Cortex of kidney (tissue), 1 donor: ENCODE measurements at places on chromosomes 4 and X.

GRCh38 chr4:142083264-142083663, 446.9 kb downstream of the IL15 start:
- no peak for DNase-seq

GRCh38 chr4:42344309-42344708, 53.0 kb upstream of the SHISA3 start:
- no peak for DNase-seq

DNA sequence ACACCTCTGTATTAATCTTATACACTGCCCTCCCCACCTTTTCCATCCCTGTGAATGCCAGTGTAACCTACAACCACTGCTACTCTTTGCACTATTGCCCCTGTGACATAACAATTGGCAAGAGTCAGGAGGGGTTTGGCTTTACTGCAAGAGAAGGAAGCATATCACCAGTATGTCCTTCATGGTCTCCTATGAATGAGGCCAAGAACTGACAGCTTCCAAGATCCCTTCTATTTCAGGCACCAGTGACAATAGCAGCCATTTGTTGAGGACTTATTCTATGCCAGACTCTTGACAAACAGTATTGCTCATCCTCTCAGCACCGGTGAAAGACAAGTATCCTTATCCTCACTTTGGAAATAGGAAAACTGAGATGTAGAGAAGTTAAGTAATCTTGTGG, 363.9 kb downstream of the MID1IP1 start:
- no peak for DNase-seq

GRCh38 chr4:143021384-143021783, 163.3 kb upstream of the USP38 start:
- DNase-seq: no peak

DNA sequence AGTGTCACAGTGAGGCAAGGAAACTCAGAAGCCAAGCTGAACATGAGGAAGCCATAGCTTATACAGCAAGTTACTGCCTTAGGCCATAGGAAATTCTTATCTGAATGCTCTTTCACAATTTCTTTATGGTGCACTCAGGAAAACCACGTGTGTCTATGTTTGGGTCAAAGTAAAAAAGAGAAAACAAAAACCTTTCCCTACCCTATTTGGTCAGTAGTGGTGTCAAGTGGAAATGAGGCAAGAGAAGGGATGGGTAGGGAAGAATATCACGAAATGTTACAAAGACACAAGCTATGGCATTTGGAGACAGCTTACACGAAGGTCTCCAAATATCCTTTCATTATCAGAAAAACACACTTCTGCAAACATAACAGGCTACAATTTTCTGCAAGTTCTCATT, 83.4 kb upstream of the INPP4B start:
- DNase-seq: no peak

GRCh38 chrX:11702420-11702819, 36.7 kb upstream of the ARHGAP6 start:
- DNase-seq: no peak

- DNase-seq: no peak
Observed at GRCh38 chr4:75001871-75002270, 69.0 kb downstream of the PARM1 start.
